ENCODE measurements at places on chromosomes 7 and 10. TPM values are rescaled to one million over a fixed set of nuclear protein-coding genes. Genes with fewer than 3 reads are reported as not detected.

- no peak for DNase-seq
These were observed 216.2 kb downstream of the AUTS2 start for GRCh38 chr7:69814421-69814962.

The STK31 gene
- total RNA-seq: 1.0 TPM

DNA sequence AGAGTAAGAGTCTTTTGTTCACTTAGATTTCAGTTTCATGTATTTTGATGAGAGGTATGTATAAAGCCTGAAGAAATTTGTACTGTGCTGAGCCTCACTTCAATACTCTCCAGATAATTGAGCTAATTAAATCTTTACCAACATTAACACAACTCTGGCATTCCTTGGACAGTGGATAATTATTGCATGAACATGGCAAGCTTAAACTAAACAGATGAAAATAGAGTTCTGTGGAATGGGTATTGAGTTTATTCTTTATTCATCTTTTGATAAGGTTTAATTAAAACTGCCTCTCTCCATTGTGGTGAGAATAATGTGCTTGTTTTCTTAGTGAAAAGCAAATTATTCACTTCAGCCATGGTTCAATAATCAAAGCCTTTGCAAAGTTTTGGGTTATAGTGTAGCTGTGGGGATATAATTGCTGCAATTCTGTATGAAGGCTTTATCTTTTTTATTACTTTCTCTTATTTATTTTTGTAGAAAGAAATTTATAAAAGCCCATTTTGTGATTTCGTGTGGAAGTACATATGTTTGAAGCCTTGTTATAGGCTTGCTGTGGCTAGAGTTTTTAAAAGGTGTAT, 126.4 kb upstream of the FZD1 start:
- DNase-seq: no peak

The ARHGEF5 gene
- total RNA-seq: 45.8 TPM

DNA sequence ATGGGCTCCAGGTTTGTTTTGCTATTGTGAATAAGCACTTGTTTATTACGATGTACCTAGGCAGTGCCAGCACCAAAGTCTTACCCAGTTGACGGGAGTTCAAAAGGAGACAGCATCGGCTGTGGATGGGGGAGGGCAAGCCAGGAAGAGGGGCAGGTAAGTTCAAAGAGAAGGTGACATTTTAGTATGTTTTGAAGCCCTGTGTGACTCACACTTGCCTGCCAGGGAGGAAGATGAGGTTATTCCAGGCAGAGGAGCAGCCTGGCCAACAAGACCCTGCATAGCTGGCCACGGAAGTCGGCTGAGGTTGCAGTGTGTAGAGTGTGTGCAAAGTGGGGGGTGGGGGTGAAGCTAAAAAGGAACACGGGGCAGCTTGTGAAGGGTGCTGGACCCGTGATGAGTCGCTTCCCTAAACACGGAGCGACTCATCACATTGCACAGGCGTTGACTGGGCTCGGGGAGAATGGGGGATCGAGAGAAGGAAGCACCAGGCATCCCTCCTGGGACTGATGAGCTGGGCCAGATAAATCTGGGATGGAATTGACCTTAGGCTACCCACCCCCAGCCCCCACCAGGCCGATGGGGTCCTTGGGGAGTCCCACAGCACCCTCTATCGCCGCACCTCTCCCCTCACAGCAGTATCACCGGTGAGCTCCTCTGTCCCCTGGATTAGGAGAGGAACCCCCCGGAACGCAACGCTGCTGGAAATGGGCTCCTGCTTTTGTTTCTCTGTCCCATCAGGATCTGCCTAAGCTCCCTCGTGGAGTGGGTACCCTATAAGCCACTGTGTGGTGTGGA, 97.9 kb upstream of the IKZF1 start:
- DNase-seq: no peak

The ZP3 gene
- 5.6 TPM for total RNA-seq

DNA sequence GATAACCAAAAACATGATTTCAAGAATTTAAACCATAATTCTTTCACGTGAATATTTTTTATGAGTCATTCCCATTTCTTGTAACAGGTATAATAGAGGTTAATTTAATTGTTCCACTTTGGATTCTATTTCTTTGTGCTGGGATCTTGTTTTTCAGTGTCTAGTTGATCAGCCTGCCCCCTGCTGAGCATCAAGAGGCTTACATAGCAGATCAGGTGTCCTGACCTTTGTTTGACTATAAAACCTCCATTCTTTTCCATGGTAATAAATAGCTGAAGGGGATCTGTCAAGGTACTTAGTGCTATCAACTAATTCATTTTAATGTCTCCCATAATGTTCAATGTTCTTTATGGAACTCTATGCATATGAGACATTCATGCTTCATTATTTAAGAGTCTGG, 4.9 kb downstream of the COL17A1 start:
- DNase-seq: no peak

DNA sequence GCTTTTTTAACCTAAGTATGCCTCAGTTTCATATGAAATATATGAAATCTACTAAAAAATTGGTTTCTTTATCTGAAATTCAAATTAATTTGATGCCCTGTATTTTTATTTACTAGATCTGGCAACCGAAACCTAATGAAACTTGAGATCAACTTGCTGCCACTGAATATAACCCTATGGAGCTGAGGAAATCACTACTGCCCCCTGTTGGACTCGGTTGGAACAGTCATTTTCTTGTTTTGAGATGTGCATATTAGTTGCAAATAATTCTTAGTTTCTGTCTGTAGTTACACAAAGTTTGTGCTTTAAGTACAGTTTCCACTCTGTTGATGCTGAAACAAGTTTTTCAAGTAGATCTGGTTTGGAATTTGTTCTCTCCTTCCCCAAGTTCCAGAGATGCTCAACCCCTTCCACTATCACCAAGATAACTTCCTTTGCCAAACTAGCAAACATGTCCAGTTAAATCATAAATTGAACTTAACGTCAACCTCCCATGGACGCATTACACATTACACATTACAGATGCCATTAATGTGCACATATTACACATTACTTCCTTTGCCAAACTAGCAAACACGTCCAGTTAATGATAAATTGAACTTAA, 22.2 kb upstream of the EXOC4 start:
- DNase-seq: peak; percentile 48

DNA sequence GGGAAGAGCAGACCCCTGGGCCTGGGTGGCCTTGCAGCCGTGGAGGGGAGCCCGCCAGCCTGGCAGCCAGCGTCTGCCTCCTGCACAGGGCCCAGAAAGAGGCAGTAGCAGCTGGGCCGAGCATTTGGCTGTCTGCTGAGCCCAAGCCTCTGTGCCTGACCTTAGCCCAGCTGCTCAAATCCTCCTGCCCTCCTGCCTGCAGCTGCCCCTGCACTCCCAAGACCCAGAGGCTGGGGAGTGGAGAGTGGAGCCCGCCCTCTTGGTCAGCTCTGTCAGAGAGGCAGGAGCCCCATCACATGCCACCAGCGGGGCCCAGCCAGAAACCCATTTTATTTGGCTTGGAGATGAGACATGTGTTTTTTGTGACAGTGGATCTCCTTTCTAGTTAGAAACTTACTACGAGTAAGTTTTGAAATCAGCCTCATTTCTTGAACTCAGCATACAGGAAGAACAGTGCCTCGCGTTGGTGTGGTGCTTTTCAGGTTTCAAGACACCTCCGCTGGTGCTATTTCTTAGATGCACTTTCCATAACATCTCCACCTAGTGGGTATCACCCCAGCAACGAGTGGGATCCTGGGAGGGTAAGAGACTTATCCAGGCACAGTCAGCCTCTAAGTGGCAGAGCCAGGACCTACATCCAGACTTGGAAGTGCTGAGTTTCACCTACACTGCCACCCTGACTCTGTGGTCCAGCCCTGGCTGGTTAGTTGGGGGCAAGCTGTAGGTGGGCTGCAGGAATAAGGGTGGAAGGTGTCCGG, 477.1 kb downstream of the RPS24 start:
- DNase-seq: no peak
